Mesothelial cell of epicardium (in vitro differentiated cells): ENCODE measurements at places on chromosomes 5 and 9.

GRCh38 chr5:172426086-172426485 lies 28.2 kb downstream of the SH3PXD2B start:
- no peak overlapping the region for H3K27ac ChIP-seq
- peaks cover 12% of the 10 kb centered on the region for H3K4me1 ChIP-seq
- no peak overlapping the region for H3K4me3 ChIP-seq
- DNase-seq = no peak
- no peaks in the 10 kb centered on the region for H3K27me3 ChIP-seq

DNA sequence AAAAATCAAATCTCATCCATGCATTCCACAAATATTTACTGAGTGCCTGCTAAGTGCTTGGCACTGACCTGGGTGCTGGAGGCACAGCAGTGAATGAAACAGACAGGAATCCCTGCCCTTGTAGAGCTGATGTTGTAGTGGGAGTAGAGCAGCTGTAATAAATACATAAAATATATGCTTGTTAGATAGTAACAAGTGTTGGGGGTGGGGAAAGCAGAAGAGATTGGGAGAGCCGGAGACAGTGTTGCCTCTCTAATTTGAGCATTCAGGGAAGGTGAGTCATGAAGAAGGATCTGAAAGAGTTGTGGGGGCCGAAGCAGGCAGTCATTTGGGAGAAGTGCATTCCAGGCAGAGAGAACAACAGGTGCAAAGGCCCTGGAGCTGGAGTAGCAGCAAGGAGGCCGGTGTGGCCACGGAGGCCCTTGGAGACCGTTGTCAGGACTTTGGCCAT lies 97.9 kb downstream of the ZNF618 start:
- H3K36me3 ChIP-seq = peaks cover 26% of the 10 kb centered on the region
- peak overlapping the region; percentile 81 for H3K27ac ChIP-seq
- H3K4me3 ChIP-seq = no peak overlapping the region

DNA sequence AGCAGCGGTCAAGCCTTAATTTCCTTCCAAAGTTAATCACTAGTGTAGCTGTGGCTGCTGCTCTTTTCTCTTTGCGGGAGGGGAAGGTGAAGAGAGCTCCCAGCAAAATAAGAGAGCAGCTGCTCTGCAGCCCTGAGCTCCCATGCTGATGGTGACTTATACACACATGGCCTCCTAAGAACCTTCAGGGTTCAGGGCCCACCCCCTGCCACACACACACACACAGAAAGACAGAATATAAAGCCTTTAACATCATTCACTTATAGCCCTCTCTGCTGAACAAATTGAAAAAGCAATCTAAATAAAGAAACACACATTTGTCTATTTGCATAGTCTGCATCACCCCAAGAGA lies 43.6 kb downstream of the GAS1 start:
- H3K4me3 ChIP-seq = peak overlapping the region; percentile 69
- peaks cover 7% of the 10 kb centered on the region for H3K27me3 ChIP-seq
- H3K4me1 ChIP-seq = peaks cover 40% of the 10 kb centered on the region
- no peak for DNase-seq
- H3K27ac ChIP-seq = no peak overlapping the region

DNA sequence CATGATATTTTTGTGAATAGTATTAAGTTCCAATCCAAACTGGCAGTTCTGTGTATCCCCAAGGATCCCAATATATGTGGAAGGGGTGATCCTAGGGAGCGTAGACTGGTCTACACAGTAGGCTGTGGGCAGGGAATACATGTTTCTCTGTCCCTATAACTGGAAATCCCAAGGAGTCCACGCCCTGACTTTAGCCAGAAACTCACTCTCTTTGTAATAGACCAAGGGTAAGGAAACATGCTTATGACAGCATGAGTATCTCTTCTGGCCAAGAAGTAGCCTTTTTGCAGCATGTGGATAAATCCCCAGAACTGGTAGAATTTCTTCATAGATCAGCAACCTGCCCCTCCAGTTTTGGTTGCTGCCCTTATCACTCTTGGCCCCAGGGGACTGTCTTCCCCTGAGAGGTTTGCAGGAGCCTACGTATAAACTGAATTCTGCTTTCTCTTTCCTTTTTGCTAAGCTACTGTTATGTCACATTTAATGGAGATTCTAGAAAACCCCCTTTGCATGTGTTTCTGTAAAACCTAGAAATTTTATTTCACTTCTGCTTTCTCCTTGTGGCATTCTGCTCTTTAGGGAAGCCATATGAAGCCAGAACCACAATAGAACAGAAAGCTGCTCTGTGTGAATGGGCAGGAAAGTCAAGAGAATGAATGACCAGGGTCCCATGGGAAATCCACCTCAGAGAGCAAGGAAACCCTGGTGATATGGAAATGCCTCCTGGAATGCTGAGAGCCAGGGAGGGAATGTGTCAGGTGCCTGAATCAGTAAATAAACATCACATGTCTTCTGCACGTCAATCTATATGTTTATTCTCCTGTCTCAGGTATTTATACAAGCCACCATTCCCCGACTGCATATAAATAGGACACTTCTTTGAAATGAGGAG lies 3.5 kb downstream of the IFNA2 start:
- no peaks in the 10 kb centered on the region for H3K36me3 ChIP-seq
- DNase-seq = no peak
- H3K27me3 ChIP-seq = peaks cover 2% of the 10 kb centered on the region
- no peak overlapping the region for H3K4me3 ChIP-seq

DNA sequence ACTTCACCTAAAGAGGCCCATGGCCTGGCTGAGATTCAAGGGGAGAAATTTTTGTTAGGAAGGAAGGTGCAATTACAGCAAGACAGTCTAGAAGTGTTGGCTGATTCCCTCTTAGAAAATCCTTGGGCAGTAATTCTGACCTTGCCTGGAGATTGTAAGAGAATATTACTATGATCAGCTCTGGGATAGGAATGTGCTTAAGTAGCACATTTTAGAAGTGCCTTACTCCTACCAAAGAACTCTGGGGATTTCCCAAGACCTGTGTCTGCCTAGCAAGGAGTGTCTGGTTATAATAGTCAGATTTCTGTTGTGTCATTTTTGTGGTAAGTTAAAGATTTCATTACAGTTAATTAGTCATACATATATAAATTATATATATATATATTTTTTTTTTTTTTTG lies 52.3 kb downstream of the NLN start:
- no peak overlapping the region for H3K4me3 ChIP-seq
- H3K4me1 ChIP-seq = peaks cover 10% of the 10 kb centered on the region
- H3K27ac ChIP-seq = no peak overlapping the region
- no peak for DNase-seq

GRCh38 chr5:130333089-130333488 lies 428.8 kb downstream of the CHSY3 start:
- no peak overlapping the region for H3K4me3 ChIP-seq
- no peaks in the 10 kb centered on the region for H3K36me3 ChIP-seq
- H3K4me1 ChIP-seq = peaks cover 6% of the 10 kb centered on the region
- no peak for DNase-seq
- no peak overlapping the region for H3K27ac ChIP-seq

- no peak for DNase-seq
- no peak overlapping the region for H3K4me3 ChIP-seq
- no peaks in the 10 kb centered on the region for H3K27me3 ChIP-seq
- no peak overlapping the region for H3K27ac ChIP-seq
Observed at GRCh38 chr9:112142420-112142819, 32.7 kb downstream of the SUSD1 start.
